ENCODE measurements at places on chromosomes 6 and 20.

GRCh38 chr20:57398231-57398821, 7.1 kb downstream of the RBM38 start:
- no peak for DNase-seq

DNA sequence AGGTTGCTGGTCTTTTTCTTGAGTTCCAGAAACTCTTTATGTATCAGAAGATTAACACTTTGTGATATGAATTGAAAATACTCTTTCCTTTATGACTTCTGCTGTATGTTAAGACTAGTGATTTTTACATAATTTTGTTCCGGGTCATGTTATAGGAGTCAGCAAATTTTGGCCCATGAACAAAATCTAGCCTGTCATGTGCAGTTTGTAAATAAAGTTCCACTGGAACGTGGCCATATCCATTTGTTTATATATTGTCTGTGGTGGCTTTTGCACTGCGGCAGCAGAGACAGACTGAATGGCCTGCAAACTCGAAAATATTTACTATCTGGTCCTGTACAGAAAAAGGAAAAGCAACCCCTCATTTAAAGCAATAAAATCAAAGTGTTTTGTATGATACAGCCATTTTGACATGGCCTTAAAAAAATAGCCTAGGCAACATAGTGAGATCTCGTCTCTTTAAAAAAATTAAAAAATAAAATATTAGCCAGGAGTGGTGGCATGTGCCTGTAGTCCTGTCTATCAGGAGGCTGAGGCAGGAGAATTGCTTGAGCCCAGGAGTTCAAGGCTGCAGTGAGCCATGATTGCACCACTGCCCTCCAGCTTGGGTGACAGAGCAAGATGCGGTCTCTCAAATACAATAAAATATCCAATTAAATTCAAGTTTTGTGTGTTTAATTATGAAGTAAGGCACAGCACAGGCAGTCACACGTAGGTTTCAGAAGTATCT, 36.9 kb downstream of the SNX9 start:
- DNase-seq = no peak

- DNase-seq = no peak
Measured at GRCh38 chr20:32607727-32608663, 22.9 kb upstream of the NOL4L start.

- DNase-seq = no peak
Measured at GRCh38 chr6:170080169-170080827, 210.6 kb downstream of the DLL1 start.

GRCh38 chr6:118660218-118660569, 8.8 kb upstream of the CEP85L start:
- peak; percentile 50 for DNase-seq

GRCh38 chr20:54047048-54047447, 23.3 kb downstream of the BCAS1 start:
- DNase-seq = no peak

- peak; percentile 67 for DNase-seq
Measured at GRCh38 chr6:42845327-42845694, 34.1 kb upstream of the RPL7L1 start.

DNA sequence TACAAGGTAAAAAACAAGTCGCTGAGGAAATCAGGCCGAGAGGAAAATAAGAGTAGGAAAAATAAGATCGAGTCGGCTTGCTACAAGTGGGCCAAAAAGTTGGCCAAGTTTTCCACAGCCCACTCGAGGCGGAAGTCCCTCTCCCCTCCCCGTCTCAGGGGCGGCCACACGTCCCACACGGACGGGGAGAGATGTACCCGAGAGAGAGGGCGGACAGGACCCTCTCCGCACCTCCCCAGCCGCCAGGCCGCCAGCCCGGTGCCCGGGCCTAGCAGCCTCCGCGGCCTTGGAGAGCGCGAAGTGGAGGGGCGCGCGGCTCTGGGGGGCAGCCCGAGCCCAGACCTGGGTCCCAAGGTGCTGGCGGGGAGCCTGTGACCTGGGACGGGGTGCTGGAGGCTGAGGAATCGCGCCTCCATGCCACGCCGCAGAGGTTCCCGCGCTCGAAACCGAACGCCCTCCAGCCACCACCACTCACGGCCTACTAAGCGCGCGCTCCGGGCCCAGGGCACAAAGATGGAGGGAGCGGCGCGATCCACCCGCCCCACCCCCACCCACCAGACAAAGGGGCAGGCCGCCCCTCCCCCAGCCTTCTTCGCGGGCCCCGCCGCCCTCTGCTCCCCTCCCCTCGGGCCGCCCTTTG, 1.9 kb upstream of the HMGA1 start:
- no peak for DNase-seq

DNA sequence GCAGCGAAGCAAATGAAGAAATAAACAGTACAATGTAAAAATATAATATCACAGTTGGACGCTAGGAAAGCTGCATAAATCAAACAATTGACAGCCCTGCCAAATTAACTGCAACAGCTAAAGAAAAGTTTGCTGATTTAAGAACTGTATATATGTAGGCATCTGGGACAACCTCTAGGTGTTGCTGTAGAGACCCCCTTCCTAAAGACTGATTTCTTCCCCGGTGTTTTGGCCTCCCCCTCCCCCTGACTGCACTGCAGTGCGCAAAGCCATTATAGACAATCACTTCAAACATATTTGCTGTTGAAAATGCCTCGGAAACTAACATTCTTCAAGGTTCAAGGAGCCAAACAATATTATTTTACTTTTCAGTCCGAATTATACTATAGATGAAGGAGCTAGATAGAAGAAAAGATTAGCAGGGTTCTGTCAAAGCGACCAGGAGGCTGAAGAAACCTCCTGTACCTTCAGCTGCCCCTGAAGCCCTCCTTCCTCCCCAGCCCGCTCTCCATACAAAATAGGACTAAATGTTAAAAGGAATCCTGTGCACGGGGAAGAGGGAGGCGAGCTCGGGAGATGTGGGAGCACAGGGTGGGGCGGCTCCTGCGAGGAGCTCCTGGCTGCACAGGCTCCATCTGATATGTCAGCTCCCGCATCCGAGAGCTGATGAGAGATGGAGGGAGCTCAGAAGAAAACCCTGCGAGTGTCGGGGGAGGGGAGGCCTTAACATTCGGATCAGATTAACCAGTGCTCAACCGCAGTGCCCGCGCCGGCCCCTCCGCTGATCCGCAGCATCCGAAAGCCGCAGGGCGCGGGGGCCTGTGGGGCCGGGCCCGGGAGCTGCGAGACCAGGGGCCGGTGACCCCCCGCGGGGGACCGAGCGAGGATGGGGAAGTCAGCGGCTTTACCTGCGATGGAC, 822 bp downstream of the ELOVL4 start:
- DNase-seq = peak; percentile 40

GRCh38 chr6:148848915-148849314, 102.1 kb downstream of the UST start:
- no peak for DNase-seq

DNA sequence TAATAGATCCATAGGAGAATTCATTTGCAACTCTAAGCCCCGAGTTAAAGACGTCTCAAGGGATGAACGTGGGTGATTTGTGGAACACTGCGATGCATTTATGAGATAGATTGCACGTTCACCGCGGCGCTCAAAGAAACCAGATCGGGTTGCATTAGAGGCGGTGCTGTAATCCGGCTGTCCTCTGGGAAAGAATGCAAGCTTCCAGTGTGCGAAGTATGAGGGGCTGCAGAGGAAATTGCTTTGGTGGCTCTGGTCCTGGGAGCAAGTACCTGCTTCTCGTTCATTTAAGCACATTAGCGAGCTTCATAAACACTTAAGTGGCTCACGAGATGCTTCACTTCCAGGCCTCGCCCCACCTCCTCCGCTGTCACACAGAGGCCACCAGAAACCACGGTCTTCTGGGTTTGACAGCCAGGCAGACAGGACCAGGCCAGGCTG, 182.3 kb downstream of the CDH4 start:
- no peak for DNase-seq

DNA sequence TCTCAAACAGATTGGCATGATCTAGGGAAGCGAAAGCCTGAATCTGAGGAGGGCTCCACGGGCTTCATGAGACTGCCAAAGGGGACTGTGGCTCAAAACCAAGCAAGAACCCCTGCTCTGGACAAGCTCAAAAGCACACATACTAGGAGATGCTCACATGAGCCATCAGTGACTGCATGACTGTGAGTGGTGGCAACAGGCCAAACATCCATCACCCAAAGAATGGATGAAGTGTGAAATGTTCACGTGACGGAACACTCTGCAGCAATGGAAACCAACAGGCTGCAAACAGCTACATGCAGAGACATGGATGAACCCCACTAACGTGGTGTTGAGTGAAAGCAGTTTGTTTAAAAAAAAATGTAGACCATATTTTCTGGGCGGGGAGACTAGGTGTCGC, 136.3 kb downstream of the PREX1 start:
- DNase-seq = no peak

- DNase-seq = no peak
Measured at GRCh38 chr20:44549123-44549522, 27.3 kb upstream of the SERINC3 start.

DNA sequence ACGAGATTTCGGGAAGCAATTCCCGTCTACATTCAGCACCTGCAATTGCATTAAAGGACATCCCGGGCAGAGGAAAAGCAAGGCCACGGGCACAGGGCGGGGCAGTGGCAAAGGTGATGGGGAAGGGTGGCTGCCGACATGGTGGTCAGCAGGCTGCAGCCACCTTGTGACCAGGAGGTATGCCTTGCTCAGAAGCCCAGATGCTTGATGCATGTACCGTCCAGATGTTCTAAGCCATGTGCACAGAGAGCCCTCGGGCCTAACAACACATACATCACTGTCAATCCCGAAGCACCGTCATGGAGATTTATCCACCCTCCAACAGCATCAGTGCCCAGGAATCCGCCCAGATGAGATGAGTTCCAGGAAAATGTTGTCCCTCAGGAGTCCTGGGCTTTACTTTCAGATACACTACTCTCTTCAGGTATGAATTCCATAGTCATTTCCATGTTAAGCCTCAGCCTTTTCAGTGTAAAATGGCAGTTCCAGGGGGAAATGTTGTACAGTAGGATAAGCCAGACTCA, 77.8 kb upstream of the FRMD1 start:
- DNase-seq = no peak

DNA sequence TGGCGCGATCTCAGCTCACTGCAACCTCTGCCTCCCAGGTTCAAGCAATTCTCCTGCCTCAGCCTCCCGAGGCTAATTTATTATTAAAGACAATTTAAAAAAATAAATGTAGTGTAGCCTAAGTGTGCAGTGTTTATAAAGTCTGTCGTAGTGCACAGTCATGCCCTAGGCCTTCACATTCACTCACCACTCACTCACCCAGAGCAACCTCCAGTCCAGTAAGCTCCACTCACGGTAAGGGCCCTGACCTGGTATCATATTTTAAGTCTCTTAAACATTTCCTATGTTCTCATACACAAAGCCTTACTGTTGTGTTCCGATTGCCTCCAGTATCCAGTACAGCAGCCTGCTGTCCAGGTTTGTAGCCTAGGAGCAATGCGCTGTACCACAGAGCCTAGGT, 168.2 kb upstream of the FOXQ1 start:
- no peak for DNase-seq

- DNase-seq = no peak
Measured at GRCh38 chr6:168145747-168146596, 67.0 kb upstream of the FRMD1 start.

GRCh38 chr6:43541774-43542471, 25.0 kb downstream of the POLR1C start:
- DNase-seq = no peak

DNA sequence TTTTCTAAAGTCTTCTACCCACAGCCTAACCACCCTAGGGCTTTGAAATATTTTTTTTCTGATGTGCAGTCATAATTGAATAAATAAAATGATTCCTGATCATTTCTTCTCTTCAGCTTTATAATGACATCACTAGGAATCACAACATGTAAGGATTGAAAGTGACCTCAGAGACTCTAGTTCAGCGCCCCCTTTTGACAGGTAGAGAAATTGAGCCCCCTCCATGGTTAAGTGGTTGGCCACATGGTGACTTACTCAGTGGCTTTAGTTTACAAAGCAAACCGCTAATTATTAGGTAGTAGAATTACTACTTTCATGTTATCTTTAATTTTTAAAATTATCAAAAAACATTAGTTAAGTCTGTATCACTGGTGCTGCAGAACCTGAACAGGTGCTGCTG, 13.3 kb upstream of the SLC2A12 start:
- DNase-seq = no peak

GRCh38 chr6:111591901-111592461, 13.7 kb downstream of the TRAF3IP2 start:
- DNase-seq = no peak

- no peak for DNase-seq
Measured at GRCh38 chr6:436308-437036, 44.9 kb downstream of the IRF4 start.

- DNase-seq = no peak
Measured at GRCh38 chr6:73400656-73401055, 6.0 kb downstream of the DDX43 start.
